ENCODE measurements at places on chromosomes 4 and X. TPM values are rescaled to one million over a fixed set of nuclear protein-coding genes. Genes with fewer than 3 reads are reported as not detected.

DNA sequence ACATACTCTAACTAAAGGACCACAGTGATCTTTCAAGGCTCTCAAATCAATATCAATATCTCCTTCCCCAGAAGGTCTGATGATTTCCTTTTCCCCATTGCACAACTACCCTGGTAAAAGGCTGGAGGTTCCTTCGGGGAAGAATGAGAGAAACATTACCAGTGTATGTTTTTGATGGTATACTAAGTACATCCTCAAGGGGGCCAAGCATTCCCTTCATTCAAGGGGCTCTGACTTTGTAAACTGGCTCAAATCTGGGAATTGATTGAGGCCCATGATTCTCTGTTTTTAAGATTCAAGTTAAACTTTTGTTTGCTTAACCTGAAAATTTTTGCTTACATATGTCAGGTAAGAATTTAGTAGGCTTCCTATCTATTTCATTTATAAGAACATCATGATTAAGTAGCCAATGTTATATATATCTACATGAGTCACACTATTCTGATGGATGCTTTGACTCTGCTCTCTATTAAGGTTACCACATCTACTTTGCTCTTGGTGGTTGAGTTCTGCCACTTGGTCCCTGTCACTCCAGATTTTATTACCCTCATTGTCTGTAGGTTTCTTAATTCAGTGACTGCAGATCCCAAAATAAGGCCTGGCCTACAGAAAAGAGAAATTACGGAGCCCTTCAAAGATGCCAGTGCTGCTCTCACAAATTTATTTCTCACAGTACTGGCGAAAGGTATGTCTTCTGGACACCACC is 16.4 kb upstream of the GUCY1B1 start:
- H3K27me3 ChIP-seq = no peaks in the 10 kb centered on the region
- no peak for DNase-seq
- H3K4me3 ChIP-seq = no peak overlapping the region
- H3K4me1 ChIP-seq = no peaks in the 10 kb centered on the region
- no peak overlapping the region for H3K27ac ChIP-seq

DNA sequence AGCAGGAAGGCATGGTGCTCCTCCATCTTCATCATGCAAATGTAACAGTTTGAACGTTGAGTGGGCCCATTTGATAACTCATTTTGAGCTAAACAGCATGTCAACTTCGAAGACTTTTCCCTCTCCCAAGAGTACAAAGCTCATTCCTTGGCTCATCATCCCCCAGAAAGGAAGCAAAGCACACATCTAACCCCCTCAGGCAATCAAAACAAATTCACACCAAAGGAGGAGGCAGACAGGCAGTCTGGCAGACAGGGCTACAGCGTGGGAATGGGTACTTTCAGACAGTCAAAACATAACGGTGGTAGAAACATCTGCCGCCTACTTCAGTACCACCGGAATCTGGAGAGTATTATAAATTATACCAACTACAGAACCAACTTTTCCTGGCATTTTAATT is 81.7 kb downstream of the PCDH19 start:
- no peaks in the 10 kb centered on the region for H3K4me1 ChIP-seq
- H3K27ac ChIP-seq = no peak overlapping the region
- no peak overlapping the region for H3K4me3 ChIP-seq
- no peaks in the 10 kb centered on the region for H3K36me3 ChIP-seq

- H3K36me3 ChIP-seq = peaks cover 4% of the 10 kb centered on the region
- H3K4me1 ChIP-seq = no peaks in the 10 kb centered on the region
Measured at GRCh38 chr4:871484-871883, 45.6 kb upstream of the CPLX1 start.

DNA sequence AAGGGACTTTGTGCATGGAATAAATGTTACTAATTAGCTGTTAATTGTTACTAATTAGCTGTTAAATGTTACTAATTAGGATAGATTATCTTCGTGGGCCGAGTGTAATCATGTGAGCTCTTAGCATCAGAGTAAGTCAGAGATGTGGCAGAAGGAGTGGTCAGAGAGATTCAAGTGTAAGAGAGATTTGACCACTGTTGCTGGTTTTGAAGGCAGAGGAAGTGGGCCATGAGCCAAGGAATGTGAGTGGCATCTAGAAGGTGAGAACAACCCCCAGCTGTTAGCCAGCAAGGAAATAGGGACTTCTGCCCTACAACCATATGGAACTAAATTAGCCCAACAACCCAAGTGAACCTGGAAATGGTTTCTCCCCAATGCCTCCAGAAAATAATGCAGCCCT is 28.2 kb downstream of the ODAPH start:
- no peaks in the 10 kb centered on the region for H3K36me3 ChIP-seq
- H3K4me3 ChIP-seq = no peak overlapping the region
- no peak for DNase-seq

DNA sequence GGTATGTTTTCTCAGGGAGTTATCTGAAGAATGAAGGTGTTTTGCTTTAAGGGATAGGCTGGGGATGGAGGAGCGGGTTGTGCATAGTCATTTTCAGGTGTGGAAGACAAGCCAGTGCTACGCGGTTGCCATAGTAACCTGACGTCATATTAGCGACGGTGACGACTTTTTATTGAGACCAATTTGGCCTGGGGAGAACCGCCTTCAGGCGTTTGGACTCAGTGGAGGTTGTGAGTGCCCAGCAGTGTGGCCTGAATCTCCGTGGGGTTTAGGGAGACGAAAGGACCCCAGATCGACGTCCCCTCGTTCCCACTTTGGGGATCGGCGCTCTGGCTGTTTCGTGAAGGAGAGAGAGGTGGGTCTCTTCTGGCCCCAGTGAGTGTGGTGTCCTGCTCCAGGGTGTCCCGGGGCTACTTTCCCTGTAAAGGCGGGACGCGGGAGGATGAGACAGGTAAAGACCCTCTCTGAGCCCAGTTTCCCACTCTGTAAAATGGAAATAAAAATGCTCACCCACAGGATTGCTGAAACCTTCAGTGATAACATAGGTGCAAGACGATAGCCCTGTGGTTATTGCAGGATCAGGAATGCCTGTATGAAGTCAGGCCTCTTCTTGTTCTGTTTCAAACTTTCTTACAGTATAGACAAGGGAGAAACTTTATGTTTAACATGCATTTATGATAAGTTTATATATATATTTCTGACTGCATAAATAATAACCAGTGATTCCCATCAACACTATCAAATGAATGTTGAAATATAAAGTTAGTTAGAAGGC is 48.6 kb downstream of the GPRASP3 start:
- peak; percentile 89 for DNase-seq
- peak overlapping the region; percentile 59 for H3K4me3 ChIP-seq
- H3K27me3 ChIP-seq = no peaks in the 10 kb centered on the region
- no peaks in the 10 kb centered on the region for H3K4me1 ChIP-seq
- H3K27ac ChIP-seq = peak overlapping the region; percentile 99
- H3K36me3 ChIP-seq = no peaks in the 10 kb centered on the region

GRCh38 chrX:43750248-43750676 is 94.2 kb downstream of the MAOA start:
- H3K4me1 ChIP-seq = no peaks in the 10 kb centered on the region
- no peaks in the 10 kb centered on the region for H3K27me3 ChIP-seq
- no peak overlapping the region for H3K27ac ChIP-seq
- no peak overlapping the region for H3K4me3 ChIP-seq
- peak; percentile 45 for DNase-seq

DNA sequence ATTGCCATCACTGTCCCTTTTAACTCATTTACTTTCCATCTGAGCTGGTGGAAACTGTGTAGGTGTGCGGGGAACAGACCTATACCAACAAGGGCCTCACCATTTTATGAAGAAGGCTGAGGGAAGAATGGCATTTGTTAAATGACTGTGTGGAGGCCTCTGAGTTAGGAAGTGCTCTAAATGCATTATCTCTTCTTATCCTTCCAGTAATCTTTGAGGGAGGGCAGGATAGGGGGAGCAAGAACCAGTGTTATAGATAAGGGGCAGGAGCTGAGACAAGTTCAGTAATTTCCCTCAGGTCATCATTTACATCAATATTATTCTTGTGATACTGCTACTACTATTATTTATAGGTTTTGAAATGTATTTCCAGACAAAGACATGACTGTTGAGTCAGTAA is 122.4 kb upstream of the PDLIM3 start:
- no peak overlapping the region for H3K27ac ChIP-seq
- no peak for DNase-seq
- no peaks in the 10 kb centered on the region for H3K27me3 ChIP-seq
- no peak overlapping the region for H3K4me3 ChIP-seq
- H3K4me1 ChIP-seq = peaks cover 5% of the 10 kb centered on the region
- no peaks in the 10 kb centered on the region for H3K36me3 ChIP-seq

DNA sequence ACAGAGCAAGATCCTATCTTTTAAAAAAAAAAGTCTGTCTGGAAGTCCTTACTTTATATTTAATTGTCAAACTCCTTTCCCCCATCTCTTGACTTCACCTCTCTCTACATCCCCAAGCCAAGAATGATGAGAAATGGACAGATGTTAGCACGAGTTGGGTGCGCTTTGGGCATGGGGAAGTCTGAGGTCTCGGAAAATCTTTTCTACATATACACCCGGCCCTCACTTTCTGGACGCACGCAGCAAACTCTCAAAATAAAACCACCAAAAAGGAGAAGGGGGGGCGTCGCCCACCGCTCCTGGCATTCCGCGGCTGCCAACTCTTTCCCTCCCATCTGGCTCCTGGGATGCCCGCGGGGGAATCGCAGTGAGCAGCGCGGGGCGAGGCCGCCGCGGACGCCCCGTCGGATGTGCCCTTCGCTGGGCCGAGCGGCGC is 756 bp downstream of the IGFBP7 start:
- H3K27me3 ChIP-seq = no peaks in the 10 kb centered on the region
- 0 out of 2 replicates have a peak, but pooled peaks cover 3% of the 10 kb centered on the region for H3K4me1 ChIP-seq
- peak overlapping the region; percentile 64 for H3K4me3 ChIP-seq
- no peak overlapping the region for H3K27ac ChIP-seq
- DNase-seq = no peak

GRCh38 chrX:1468250-1468772 is 15.6 kb upstream of the ASMTL start:
- peak; percentile 23 for DNase-seq
- no peak overlapping the region for H3K27ac ChIP-seq
- H3K4me3 ChIP-seq = no peak overlapping the region
- H3K4me1 ChIP-seq = no peaks in the 10 kb centered on the region
- no peaks in the 10 kb centered on the region for H3K27me3 ChIP-seq
- no peaks in the 10 kb centered on the region for H3K36me3 ChIP-seq

DNA sequence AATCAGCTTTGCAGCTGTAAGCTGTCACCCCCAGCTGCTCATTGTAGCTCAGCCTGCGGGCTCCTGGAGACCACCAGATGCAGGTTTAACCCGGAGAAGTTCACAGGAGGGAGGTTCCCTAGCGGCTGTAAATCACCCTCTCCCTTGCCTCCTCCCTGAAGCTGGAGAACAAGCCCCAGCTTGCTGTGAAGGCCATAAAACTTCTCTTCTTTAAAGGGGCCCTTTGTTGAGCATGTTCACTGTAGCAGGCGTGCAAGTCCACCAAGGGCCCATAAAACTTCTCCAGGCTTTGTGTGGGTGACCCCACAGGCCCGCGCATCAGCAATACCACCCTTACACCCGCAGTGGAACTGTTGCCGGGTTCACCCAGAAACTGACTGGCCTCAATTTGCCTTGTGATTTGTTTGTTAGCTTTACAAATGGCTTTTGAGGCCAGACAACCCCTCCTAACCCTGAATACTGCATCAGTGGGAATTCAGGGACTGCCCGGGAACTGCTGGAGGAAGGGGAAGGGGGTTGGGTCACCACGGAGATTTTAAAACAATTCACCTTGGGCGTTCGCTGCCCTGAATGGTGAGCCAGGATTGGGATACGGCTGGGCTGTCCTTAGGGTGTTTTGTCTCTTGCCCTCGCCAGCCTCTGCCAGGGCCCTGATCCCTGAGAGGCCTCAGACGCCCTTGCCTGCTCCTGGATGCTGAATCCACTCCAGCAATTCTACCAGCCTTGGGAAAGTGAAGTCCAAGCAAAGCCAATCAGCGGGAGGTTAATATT is 49.5 kb upstream of the ATP6AP2 start:
- no peak overlapping the region for H3K4me3 ChIP-seq
- H3K27me3 ChIP-seq = no peaks in the 10 kb centered on the region
- H3K4me1 ChIP-seq = peaks cover 9% of the 10 kb centered on the region
- no peak overlapping the region for H3K27ac ChIP-seq
- no peaks in the 10 kb centered on the region for H3K36me3 ChIP-seq
- peak; percentile 11 for DNase-seq

DNA sequence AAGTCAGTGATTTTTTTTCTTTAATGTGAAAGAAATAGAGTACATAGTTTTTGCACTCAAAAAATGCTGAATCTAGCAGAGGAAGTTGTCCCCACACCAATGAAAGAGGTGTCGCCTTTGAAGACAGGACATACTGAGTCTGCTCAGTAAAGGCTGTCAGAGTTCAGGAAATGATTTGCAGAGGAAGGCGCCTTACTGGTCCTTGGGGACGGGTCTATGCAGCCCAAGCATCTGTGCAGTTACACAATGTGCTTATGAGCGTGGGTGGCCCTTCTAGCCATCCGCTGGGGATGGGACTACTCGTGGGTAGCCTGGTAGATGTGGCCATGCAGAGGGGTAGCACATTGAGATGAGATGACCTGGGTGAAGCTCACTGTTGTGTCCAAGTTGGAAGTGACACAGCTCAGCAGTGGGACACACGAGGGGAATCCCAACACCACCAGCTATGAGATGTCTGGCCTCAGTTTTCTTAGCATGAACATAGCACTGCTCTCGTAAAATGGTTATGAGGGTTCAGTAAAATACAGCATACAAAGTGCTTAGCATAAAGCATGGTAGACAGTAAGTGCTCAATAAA is 116.5 kb upstream of the RBPJ start:
- no peak overlapping the region for H3K27ac ChIP-seq
- H3K4me3 ChIP-seq = no peak overlapping the region
- H3K36me3 ChIP-seq = no peaks in the 10 kb centered on the region
- no peaks in the 10 kb centered on the region for H3K4me1 ChIP-seq
- no peaks in the 10 kb centered on the region for H3K27me3 ChIP-seq
- DNase-seq = no peak

- no peaks in the 10 kb centered on the region for H3K27me3 ChIP-seq
- H3K4me3 ChIP-seq = peak overlapping the region; percentile 49
- H3K4me1 ChIP-seq = no peaks in the 10 kb centered on the region
- DNase-seq = peak; percentile 63
Measured at GRCh38 chrX:38220024-38220414, 652 bp downstream of the SRPX start.

Gene ADAM29
- not detected for total RNA-seq

Gene PAGE2
- total RNA-seq = not detected

Gene RNF175
- total RNA-seq = not detected

Gene TSPAN7
- total RNA-seq = 0.91 TPM

Gene CFP
- total RNA-seq = 0.34 TPM

Gene MSN
- 0.07 TPM for total RNA-seq

Gene LINC00632
- not detected for total RNA-seq

Measured in Caco-2 (cell line).